ENCODE measurements at places on chromosomes 1 and 21.

GRCh38 chr1:221187174-221187573, 307.9 kb downstream of the HLX start:
- DNase-seq = no peak

DNA sequence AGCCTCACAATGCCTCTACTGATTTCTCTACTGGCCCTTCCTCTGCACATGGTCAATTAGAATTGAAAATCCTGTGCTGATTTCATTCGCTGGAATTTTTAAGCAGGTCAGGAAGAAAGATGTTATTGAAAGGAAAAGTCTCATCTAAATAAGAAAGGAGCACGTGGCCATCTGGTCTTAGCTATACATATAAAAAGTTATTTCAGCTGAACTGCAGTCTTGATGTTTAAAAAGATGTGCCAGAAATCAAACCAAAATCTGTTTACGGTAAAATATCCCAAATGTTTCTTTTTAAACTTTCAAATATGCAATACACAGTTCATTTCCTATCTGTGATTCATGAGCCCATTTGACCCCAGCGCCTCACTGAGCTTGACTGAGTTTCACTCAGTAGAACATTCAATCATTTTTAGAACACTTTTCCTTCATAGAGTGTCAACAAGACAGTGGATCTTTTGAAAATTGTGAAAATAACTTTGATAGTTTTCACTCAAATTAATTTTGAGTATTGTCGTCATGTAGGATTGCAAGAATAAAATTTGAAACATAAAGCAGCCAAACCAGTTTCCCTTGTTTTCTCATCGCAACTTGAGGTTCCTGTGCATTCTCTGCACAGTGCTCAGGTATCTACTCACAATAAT, 293.6 kb downstream of the PTPRC start:
- no peak for DNase-seq

DNA sequence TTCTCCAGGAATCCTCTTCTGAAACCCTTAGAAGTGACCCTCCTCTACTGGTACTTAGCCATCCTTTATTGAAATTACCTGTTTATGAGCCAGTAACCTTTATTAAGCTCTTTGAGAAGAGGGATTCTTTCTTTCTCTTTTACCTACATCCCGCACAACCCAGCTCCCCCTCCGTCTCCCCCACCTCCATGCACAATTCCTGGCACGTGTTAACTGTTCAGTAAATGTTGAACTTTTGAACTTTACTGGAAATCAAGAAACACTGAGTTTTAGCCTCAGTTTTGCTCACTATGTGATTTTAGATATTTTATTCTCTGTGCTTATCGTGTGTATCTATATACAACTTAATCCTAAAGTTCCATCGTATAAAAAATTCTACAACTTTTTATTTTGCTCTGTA, 1.8 kb downstream of the TMED5 start:
- no peak for DNase-seq

DNA sequence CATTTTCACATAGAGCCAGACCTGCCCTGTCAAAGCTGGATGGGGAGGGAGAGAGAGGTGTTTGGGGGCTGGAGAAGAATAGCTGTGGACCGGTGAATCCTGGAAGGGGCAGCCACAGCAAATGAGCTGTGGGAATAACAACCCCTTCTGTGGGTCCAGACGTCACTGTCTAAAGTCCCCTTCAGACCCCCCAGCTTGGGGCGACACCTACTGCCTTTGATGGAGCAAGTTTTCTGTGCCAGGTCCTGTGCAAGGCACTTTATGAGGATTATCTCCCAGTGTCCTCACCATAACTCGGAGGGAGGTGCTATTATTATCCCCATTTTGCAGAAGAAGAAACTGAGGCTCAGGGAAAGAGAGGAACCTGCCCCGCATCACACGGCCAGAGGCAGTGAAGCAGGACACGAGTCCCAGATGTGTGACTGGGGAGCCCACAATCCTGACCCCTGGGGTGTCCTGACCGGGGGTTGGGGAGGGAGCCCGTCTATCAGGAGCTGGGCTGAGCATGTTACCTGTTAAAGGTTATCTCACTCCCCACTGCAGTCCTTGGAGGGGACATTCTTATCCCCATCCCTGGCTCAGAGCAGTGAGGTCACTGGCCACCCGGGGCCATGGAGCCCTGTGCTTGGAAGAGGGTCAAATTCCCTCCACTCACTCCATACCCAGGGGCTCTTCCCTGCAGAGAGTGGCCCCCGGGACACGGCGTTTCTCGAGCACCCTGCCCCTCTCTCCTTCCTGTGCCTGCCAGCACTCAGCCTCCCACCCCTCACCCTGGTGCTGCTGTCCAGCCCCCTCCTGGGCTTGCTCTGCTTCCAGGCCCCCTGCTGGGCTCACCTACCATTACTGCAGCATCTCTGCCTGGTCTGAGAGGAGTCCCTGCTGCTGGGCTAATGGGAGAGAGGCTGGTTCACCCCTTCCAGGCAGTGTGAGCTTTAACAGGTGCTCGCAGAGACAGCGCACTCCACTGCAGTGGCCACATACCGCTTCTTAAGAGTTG, 132.9 kb downstream of the PTPRU start:
- DNase-seq = no peak

- no peak for DNase-seq
Observed at GRCh38 chr1:184650177-184650866, 104.3 kb downstream of the EDEM3 start.

DNA sequence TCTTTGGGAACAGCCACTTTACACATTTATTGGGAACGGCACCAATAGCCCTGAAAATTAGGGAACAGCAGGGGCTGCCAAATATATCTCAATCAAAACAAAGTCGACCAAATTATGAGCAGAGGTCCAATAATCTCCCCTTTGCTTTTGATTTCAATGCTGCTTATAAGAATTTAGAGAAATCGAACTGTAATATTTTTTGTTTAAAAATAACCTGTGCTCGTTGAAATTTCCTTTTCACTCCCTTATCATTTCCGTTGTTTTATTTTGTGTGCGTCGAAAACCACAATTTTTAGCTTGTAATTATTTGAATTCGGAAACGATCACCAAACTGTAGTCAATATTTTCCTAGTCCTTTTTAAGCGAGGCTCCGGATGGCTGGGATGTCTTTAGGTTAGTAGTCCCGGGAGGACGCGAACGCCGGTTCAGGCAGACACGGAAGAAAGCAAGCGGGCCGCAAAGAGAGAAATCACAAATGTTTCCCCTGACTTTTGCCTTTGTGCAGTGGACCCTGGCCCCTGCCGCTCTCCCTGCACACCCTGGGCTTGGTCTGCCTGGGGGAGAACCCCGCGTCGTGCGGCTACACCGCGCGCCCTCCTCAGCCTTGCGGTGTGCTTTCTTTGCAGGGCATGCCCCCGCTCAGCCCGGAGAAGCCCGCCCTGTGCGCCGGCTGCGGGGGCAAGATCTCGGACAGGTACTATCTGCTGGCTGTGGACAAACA, 2.3 kb downstream of the LHX9 start:
- no peak for DNase-seq

DNA sequence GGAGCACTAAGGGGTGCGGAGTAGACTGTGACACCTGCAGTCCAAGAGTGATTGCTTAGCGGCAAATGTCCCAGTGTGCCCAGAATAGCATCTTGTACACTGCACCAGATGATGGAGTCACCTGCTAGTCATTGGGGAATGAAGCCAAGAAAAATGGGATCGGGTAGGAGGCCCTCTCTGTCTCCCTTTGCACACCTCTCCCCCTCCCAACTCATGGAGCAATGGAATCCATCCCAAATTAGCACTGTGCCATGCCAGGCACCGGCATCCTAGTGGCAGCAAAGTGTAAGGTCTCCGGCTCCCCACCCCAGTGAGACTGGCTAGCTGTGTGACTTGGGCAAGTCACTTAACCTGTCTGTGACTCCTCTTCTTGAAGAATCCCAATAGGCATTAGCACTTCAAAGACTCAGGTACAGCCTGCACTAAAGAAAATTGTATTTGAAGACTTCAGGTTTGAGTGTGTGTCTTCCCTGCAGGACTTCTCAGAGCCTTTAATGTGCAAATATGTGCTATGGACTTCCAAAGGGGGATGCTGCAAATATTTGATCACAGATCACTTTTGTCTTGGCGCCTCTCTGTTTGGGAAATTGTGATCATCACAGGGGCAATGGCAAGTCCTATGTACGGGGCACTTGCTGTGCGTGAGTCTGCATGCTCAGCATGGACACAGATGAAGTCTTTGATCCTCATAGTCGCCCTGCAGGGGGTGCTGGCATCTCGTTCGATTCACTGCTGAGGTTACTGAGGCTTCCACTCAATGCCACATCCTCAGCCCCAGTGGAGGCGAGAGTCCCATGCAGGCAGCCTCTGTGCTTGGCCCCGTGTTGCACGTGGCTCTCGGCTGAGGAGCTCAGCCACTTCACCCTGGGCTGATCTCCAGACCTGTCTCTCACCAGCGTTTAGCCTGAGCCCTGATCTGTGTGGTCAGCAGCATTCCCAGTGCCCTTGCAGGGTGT, 272.9 kb upstream of the C1orf174 start:
- no peak for DNase-seq

GRCh38 chr1:95072117-95072516, 634 bp downstream of the ALG14 start:
- no peak for DNase-seq

GRCh38 chr21:33205476-33205875, 24.3 kb upstream of the IFNAR2 start:
- no peak for DNase-seq

- no peak for DNase-seq
Observed at GRCh38 chr21:21003701-21004100, 5.5 kb downstream of the NCAM2 start.

DNA sequence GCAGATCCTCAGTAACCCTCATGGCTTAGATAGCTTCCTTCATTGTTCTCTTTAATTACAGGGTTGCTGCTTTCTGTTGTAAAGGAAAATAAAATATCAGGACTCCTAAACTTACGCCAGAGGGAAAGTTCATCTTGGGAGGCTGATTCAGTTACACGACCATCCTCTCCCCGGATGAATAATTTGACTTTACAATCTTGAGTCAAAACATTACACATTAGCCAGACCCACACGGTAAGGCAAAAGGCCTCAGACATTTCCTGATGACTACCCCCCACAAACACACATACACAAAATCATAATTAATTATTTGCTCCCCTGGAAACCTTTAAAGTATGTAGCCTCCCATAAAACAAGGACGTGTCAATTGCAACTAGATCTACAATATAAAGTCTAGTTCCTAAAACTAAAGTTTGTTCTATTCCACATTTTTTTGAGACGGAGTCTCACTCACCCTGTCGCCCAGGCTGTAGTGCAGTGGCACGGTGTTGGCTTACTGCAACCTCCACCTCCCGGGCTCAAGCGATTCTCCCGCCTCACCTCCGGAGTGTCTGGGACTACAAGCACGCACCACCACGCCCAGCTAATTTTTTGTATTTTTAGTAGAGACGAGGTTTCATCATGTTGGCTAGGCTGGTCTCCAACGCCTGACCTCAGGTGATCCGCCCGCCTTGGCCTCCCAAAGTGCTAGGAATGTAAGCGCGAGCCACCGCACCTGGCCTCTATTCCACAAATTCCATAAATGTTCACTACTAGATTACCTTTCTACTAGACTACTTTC, 830 bp upstream of the PRDX1 start:
- no peak for DNase-seq

DNA sequence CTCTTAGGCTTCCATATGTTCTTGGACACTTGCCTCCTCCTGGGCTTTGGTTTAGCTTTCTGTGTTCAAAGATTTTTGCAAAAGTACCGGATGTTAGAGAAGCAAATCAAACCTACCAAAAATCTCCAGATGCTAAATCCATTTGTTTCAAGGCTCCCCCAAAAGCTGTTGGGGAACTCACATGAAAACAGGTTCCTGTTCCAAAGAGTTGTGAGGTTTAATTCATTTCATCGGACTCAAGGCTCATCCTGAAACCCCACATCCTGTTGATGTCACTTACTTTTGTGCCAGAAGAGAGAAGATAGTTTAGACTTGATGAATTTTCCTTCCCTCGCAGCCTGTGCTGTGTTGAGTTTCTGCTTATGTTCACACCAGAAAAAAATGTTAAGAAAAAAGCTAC, 41.7 kb upstream of the RXRG start:
- DNase-seq = no peak

DNA sequence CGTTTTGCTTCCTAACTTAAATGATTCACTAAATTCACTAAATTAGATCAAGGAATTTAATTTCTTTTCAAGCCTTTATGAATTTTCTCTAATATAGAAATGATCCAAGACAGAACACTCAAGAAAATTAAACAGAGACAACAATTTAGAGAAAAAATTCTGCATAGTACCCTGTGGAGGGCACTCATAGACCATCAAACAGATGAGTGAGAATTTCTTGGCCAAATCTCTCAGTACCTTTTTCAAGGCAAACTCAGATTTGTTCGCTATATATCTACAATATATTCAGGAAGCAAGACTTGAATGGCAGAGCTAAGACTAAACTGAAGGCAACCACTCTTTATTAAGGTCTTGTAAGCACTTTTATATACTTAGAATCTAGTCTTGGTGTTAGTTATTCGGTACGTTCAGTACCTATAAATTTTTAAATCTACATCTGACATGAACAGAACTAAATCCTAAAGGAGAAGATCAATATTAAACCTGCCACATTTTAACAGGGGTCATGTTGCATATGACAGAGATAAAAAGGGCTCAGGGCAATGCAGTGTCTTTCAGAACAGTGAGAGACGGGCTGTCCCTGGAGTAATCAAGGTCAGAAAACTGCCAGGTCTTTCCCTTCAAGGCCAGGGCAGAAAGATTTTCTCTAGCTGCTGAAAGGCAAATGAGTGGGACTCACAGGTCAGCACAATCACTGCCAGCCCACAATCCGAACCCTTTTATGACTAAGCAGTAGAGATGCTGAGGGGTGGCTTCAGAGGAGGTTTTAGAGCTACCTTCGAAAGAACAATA, 118.8 kb upstream of the TMPRSS15 start:
- no peak for DNase-seq

- no peak for DNase-seq
Observed at GRCh38 chr1:56330391-56331026, 248.9 kb downstream of the PLPP3 start.

GRCh38 chr21:42223826-42224575, 5.1 kb downstream of the ABCG1 start:
- no peak for DNase-seq

DNA sequence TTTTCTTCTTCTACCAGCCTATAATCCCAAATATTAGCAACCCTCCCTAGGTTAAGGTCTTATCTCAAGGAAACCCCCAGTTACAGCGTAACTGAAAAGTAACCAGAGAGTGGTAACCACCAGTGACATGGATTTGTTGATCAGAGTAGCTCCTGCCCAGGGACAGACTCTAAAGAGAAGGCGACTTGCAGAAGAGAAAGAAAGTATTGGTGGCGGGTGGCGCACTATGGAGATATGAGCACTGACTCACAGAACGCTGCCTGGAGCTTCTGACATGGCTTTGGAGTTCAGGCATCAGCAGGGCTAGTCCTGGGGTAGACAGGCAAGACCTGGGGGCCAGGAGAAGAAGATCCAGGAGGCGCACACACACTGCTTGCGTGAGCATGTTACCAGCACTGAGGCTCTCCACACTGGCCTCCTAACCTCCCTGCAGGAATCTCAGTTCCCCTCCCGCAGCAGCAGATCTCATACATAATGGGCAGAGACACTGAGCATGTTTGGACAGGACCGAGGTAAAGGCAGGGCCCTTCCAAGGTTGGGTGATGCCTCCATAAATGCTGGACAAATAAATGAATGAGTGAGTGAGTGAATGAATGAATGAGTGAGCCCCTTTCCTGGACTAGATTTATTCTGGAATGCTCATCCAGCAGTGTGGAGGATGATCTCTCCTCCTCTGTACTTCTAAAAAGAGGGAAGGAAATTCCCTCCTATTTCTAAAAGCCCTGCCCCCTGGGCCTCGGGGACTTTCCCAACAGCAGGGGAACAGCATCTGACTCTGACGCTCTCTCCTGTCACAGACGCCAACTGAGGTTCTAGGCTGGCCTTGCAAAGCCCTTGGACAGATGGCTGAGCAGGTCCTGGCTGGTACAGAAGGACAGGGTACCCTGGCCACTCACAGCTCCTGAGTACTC, 175.5 kb downstream of the CLIC6 start:
- no peak for DNase-seq

GRCh38 chr1:234773936-234774677, 164.1 kb upstream of the IRF2BP2 start:
- DNase-seq = no peak
